ENCODE measurements at places on chromosomes 1 and 21.

DNA sequence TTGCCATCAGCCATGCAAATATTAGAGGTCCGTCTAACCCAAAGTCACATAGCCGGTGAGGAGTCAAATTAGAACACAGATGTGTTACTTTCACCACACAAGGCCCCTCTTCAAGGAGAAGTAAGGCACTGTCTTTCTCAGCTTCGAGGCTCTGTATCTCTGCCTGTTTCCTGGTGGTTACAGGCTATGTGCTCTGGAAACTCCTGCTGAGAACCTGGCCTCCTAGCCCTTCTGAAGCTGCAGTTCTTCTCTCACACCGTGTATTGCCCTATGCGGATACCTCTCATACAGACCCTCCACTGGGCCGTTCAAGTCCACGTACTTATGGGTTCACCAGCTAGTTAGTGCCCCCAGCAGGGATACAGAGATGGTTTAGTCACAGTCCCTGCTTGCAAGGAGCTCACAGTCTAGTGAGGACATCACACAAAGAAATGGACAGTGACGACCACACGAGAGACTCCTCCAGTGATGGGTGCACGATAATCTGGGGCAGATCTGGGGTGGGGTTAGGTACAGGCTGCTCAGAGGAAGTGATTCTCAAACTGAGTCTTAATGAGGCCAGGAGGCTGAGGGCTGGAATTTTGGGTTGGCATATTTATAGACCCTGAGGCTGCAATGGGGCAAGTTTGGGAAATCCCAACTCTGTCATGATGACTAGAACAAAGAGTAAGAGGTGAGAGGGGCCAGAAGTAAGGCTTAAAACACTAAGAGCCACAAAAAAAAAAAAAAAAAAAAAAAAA, 22.8 kb upstream of the ELOA start:
- no peak for DNase-seq

DNA sequence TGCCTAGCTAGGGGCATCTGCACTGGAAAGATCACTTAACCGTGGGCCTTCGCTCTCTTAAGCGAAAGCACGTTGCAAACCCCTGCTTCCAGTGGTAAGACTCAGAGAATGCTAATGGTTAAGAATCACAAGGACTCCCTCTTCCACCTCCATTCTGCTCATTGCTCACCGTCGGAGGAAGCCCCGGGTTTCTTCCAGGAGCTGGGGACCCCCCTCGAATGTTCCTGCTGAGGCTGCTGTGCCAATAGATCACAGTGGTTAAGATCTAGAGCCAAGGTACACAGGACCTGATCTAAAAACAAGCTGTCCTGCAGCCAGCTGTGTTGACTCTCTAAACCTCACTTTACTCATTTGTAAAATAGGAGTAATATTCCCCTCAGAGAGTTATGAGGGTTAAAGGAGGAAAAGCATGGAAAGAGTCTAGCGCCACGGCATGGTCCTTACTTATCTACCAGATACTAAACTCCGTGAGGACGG, 765 bp downstream of the VAMP3 start:
- no peak for DNase-seq

GRCh38 chr1:175270361-175270760, 77.8 kb upstream of the KIAA0040 start:
- no peak for DNase-seq

- no peak for DNase-seq
These were observed 33.0 kb upstream of the H6PD start for GRCh38 chr1:9201401-9202239.

DNA sequence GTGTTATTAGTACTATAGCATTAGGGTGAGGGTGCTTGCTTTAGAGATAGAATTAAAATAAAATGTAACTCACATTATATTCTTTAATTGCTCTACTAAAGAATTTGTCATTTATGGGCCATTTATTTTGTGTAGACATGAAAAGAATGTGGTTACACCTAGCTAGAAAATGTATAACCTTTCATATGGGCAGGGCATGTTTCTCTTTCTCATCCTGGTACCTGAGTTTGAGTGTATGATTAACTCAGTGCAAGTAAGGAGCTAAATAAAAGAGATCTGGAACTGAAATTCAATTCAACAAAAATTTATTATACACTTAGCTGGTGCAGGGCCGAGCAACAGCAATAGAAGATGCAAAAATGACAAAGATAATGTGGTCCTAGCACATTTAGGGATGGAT, 47.4 kb downstream of the MAP3K7CL start:
- DNase-seq: no peak

DNA sequence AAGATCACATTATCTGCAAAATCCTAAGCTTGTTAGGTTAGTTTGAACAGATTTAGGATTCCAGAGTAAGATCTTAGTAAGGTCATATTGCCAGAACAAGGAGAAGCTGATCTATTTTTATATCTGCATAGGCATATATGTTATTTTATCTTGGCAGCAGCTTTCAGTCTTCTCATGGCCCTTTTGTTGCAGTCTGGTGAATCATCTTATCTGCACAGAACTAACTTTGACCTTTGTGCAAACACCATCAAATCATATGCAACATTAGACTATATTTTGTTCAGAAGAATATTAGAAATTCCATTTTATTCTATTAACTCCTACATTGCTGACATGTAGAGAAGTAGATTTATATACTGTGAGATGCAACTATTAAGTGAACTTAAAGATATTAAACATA, 107.3 kb downstream of the CLEC20A start:
- DNase-seq: no peak

- DNase-seq: no peak
These were observed 31.5 kb downstream of the LYST start for GRCh38 chr1:235835226-235835625.

DNA sequence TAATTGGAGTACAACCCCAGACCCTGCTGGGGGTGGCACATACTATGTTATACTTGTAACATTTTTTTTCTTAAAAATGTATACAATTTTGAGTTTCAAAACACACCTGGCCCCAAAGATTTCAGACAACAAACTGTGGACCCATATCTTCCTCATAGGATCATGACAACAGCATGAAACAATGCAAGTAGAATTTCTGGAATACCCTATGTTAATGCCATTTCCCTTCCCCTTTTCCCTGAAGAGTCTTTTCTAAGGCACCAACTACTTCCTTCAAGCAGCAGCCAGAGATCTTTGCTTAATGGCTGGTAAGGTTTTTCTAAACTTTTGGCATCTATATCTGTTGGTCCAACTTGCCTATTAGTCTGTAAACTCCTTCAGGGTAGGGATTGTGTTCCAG, 99.9 kb upstream of the SERBP1 start:
- DNase-seq: no peak

- no peak for DNase-seq
These were observed 1017.6 kb downstream of the KCNT2 start for GRCh38 chr1:195590649-195591048.

DNA sequence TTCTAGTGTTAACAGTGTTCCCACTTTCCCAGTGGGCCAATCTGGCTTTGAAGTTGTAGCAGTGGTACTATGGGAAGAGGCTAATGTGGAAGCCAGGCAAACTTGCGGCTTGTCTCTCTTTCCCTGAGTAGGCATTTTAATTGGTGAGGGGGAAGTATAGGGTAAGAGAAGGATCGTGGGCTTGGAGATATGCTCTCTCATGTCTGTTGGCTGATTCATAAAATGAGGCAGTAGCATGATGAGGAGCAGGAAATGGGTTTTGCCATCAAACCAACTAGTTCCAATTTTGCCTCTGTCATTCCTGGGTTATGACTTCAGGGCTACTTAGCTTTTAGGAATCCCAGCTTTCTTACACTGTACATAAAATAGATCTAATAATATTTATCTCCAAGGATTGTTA, 12.1 kb downstream of the C8A start:
- DNase-seq: no peak
